ENCODE measurements at places on chromosomes 1 and 21.

GRCh38 chr1:31706384-31707058 lies 2.7 kb upstream of the COL16A1 start:
- no peak for DNase-seq

- DNase-seq, result no peak
These were observed 6.7 kb upstream of the CFAP126 start for GRCh38 chr1:161374373-161374772.

- DNase-seq, result no peak
These were observed 371.7 kb upstream of the PTBP2 start for GRCh38 chr1:96349896-96350295.

GRCh38 chr21:26167593-26167992 lies 3.0 kb downstream of the APP start:
- no peak for DNase-seq

GRCh38 chr1:56397409-56397808 lies 182.0 kb downstream of the PLPP3 start:
- no peak for DNase-seq

DNA sequence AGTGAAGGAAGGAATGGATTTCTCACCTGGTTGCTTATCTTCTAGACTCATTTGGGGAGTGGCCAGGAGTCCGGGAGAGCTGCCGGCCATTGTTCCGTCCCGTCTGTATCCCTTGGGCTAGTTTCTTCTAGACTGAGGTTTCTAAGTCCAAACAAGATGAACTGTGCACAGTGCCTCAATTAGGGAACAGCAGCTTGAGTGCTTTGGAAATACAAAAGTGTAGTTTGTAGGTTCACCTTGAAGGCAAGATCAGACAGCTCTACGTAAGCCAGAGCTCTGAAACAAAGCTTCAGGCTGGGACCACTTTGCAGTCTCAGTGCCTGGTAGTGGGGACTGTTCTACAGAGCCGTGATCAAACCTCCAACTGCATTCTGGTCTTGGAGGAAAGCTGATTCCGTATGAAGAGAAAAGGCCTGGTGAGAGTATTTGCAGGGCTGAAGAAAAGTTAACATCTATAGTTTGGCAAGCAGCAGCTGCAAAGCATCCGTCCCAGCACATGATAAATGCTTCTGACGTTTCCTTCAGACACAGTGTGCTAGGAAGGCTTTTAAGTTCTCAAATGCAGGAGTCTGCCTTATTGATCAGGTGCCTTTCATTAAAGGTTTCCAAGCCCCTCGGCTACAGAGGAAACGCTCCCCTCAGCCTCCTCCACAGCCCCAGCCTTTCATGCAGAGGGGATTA lies 432.8 kb downstream of the KIF26B start:
- DNase-seq, result no peak

- DNase-seq, result peak; percentile 80
These were observed 19.6 kb downstream of the CCDC24 start for GRCh38 chr1:44010935-44011471.

- peak; percentile 68 for DNase-seq
These were observed 9.5 kb downstream of the GPR37L1 start for GRCh38 chr1:202131956-202132821.

GRCh38 chr1:88661951-88662699 lies 21.9 kb upstream of the PKN2 start:
- DNase-seq, result no peak

DNA sequence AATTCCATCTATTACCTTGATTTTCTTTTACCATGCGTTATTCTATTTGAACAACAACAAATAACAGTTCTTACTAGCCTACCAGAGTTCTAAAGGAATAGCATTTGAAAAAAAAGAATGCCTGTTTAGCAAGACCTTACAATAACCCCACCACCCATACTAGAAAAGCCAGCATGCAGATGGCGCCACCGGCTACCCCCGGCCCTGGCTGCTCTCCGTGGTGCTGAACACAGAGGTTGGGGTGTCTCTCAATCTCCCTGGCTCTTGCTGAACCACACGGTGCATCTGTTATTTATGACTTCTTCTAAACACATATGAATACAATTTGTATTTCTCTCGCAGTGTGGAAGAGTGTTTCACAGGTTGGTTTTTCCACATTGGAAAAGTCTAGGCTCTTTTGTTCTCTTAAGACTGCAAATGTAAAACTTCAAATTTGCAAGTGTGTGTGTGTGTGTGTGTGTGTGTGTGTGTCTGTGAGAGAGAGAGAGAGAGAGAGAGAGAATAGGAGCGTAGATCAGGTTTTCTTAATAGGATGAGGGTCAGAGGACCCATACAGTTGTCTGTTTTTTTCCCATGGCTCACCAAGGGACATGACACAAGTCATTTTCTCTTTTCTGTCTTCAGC lies 13.6 kb downstream of the GRIK3 start:
- no peak for DNase-seq

- no peak for DNase-seq
These were observed 213.1 kb downstream of the HHAT start for GRCh38 chr1:210541680-210542358.

DNA sequence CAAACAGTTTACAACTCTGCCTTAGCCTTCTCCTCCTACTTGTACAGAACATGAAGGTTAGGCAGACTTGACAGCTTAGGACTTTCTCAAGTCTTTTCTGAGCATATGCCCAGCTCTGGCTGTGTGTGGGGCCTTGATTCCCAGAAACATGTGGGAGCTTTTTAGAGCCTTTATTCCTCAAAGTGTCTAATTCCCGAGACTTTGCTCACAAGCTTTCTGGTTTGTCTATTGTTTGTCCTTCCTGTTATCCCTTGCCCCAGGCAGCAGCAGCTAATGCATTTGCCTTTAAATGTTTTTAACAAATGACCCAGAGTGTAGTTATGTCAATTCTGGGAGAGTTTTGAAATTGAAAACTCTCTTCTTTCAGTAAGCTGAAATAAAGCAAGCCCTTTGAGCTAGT lies 29.2 kb downstream of the ST7L start:
- no peak for DNase-seq

- DNase-seq, result peak; percentile 11
These were observed 18.1 kb upstream of the SLC44A3 start for GRCh38 chr1:94801919-94802546.

DNA sequence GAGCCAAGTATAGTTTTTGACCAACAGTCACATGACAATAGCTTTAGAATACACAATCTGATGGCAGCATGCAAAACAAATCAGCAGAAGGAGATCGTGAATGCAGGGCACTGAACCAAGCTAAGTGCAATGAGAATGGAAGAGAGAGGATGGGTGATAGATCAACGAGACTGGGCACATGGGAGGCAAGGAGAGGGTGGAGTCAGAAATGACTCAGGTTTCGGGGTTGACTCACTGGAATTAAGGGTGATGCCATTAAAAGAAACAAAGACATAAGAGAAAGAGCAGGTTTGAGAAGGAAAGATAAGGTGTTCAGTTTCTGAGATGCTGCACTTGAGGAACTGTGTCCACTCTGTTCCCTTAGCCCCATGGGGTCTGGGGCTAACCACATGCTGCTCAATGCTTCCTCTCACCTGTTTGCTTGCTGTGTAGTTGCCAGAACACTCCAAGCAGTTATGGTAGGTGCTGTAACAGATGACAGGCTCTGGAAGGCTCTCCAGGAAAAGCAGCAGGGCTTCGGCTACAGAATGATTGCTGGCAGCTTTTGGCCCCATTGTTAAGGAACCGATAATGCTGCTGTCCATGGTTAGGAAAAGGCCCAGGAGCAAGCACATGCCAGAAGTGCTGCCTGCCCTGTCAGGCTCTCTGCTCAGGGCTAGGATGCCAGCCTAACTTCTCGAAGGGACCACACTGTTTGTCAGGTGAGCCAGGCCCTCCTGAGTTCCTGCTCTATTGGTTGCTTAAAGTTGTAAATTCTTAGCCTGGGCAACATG lies 6.1 kb upstream of the MTF1 start:
- DNase-seq, result no peak

- DNase-seq, result no peak
These were observed 50.2 kb upstream of the ACTRT2 start for GRCh38 chr1:2971101-2971501.

DNA sequence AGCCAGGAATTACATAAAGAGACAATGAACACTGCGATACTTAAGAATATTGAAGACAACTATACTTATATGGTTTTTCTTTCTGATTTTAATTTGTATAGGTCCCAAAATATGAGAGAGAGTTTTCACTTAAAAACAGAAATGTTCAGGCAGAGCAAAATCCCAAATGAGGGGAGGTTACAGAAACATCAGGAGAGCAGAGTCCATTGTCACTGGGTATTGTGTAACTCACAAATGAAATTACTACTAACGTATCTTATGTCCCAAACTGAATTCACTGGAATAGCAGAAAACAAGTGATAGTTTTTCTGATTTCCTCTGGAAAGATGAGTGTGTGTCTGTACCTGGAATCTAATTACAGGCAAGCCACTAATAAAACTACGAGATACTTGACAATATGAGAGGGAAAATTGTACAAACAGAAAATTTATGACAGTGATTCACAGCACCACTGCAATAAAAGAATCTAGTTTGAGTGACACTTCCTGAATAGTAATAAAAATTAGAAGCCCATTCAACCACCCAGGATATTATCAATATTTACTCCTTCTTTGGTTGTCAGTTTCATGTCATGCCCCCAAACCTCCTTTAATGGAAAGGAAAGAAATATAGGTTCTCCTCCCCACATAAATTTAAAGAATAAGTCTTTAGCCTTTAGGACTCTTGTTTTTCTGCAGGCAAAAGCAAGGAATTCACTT lies 522.6 kb downstream of the ADGRL2 start:
- DNase-seq, result no peak

DNA sequence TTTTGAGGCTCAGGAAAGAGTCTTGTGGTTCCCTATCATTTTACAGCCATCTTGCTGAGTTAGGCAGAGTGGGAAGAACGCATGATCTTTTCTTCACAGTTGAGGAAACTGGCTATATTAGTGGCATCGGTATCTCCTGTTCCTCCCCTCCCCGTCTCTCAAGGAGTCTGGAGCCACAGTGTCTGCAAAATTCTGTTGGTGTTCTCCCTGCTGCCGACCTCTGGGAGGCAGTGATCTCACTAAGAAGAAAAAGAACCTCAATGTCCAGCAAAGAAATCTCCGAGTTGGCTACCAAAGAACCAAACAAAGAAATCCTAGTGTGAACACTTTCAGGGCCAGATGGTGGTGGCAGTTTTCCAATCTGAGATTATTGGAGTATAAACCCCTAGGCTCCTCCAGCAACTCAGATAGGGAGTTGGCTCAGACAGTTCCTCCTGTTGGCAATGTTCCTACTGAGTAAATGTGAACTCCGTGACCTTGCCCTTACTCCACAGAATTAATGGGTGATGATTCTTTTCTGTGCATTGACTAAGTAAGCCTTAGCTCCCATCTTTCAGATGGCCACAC lies 41.2 kb downstream of the PRAMEF20 start:
- no peak for DNase-seq

GRCh38 chr1:234546387-234546704 lies 63.6 kb downstream of the IRF2BP2 start:
- no peak for DNase-seq

DNA sequence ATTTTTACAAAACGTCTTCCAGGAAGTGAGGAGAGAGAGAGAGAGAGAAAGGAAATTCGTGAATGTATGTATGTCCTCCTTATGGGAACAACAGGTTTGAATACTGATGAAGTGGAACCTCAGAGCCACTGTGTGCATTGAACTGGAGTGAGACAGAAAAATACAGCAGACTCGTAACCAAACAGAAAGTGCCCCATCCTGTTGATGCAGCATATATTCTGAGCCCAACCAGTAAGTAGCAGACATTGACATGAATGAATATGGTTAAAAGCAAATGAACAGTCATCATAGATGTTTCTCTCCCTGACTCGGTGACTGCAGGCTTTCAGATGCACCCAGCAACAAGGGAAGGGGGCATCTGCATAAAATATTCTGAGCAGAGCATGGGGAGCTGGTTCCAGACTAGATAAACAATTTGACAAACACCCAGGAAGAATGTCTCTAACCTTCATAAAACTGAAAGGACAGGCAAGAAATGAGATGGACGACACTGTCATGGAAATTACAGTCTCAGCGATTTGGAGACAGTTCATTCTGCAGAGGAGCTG lies 471.0 kb upstream of the PBX1 start:
- DNase-seq, result no peak

GRCh38 chr1:49356594-49356993 lies 579.9 kb upstream of the BEND5 start:
- DNase-seq, result no peak

DNA sequence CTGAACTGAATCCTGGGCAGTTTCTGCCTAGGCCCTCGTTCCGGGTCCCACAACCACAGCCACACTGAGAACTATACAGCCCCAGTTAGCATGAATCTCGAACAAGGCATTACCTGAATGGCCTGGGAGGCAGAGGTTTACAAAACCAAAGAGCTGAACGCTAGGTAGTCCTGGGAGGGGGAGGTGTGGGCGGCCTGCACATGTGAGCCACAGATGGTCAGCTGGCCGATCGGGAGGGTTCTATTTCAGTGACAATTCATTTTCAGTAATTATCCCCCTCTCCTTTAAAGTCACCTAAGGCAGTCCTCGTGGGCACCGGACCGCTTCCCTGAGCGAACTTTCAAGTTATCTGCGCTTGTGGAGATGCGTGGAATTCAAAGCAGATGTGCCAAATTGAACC lies 111.9 kb downstream of the GLIS1 start:
- no peak for DNase-seq

- DNase-seq, result no peak
These were observed 367.3 kb downstream of the PTPRU start for GRCh38 chr1:29603622-29604021.

DNA sequence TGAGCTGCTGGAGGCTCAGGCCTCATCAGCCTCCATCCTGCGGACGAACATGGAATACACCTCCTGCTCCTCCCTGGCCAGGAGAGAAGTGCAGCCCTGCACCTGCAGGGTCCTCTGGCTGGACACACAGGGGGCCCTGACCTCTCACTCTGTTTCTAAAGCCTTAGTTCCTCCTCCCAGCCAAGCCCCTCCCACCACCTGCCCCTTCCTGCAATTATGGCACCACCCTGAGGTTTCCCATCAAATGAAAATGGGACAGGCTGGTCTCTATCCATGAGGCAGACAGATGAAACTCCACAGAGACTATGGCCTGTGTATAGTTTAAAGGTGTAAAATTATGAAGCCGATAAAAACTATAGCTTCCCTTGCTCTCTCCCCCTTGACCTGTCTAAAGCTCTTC lies 42.6 kb downstream of the CACNA1S start:
- no peak for DNase-seq

- DNase-seq, result no peak
These were observed 66.0 kb upstream of the SLC25A33 start for GRCh38 chr1:9473032-9473807.

- DNase-seq, result no peak
These were observed 88.8 kb downstream of the KIF1B start for GRCh38 chr1:10299151-10299550.

DNA sequence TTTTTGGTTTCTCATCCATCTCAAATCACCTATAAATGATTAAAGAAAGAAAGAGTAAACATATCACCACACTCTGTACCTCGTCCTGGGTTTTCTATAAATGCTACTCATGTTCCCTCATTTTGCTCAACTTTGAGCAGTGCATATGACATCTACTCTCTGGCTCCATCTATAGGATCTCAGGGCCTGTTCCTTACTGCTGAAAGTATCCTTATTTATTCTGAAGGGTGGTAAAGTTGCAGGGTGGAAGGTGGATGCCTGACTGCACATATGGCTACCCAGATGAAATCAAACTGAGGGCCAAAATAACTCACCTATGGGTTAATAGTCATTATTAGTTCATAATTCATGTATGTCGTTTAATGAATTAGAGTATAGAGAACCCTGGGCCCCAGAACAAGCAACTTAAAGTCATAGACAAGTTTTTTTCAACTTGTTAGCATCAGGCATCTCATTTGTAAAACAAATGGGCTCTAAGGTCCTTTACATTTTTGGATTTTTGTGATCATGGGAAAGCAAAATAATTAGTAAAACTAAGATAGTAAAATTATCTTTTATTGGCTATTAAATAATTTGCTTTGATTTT lies 46.5 kb downstream of the NCF2 start:
- no peak for DNase-seq
